Stimulated activated CD8-positive, alpha-beta memory T cell treated with anti-CD3 and anti-CD28 coated beads, Interleukin-15, amount 100 ng/mL, for 4 hours (primary cell): ENCODE measurements at places on chromosomes 4 and X.

DNA sequence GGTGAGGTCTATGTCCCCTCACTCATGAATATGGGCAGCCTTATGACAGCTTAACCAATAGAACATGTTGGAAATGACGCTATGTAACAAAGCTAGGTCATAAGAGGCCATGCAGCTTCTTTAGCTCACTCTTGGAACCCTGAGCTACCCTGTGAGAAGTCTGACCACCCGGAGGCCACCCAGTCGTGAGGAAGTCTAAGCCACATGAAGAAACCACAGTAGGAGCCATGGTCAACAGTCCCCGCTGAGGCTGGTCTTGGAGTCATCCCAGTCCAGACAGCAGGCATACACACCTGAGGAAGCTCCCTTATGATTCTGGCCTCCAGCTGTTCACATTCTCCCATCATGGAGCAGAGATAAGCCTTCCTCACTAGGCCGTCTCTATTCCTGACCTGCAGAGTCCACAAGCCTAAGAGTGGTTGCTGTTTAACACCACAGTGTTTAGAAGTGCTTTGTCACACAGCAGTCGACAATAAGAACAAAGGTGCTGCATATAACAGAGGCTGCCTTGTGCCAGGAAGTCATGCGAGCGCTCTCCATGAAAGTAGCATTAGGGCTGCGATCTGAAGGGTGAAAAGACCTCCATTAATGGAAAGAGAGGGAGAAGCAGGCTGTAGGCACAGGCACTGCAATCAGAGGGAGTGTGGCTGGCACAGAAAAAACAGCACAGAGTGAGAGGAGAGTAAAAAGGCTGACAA is 38.2 kb downstream of the TSPAN5 start:
- no peak for DNase-seq

GRCh38 chr4:93183576-93183975 is 645.0 kb upstream of the ATOH1 start:
- DNase-seq, result no peak

DNA sequence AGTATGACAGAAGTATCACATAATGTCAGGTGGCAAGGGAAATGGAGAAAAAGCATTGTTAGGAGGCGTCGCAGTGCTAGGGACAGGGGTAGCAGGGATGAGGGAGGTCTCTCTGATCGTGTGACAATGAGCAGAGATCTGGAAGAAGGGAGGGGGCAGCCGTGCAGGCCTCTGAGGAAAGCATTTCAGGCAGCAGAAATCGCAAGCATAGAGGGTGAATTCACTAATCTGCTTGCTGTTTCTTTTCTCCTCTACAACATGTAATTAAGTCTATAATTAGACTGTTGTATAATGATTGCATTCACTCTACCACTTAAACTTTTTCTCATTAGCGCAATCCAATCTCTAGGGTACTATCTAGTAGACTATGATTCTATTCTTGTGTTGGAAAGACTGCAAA is 9.1 kb downstream of the CYP4V2 start:
- no peak for DNase-seq

DNA sequence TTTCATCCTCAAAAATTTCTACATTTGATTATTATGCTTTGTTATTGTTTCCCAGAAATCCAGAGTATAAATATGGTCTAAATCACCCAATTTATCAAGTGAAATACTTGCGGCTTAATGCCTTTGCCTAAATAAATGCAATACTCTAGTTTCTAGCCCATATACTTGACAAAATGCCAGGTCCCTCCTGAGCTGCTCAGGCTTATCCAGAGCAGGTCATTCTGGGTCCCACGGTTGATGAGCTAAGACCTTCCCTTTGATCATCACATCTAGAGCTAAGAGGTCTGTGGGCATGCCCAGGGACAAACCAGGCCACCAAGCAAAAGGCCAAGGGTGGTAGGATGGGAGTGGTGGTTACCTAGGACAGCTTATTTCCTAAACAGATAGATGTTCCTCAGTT is 180.1 kb downstream of the SMIM20 start:
- no peak for DNase-seq

DNA sequence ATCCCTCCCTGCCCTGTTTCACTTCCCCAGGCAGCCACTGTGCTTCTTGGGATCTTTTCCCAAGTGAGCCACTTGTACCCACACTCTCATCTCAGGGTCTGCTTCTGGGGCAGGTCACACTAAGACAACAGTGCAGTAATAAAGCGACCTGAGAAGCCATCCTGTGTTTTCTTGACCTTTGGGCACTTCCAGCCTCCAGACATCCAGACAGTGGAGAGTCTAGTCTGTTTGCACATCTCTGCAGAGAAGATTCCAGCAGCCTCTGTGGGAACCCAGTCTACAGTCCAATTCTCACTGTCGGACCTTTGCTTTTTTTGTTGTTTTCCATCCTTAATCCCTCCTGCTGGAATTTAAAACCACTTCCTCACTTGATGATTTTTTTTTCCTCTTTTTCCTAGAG is 50.3 kb upstream of the ATP6AP2 start:
- DNase-seq, result no peak

DNA sequence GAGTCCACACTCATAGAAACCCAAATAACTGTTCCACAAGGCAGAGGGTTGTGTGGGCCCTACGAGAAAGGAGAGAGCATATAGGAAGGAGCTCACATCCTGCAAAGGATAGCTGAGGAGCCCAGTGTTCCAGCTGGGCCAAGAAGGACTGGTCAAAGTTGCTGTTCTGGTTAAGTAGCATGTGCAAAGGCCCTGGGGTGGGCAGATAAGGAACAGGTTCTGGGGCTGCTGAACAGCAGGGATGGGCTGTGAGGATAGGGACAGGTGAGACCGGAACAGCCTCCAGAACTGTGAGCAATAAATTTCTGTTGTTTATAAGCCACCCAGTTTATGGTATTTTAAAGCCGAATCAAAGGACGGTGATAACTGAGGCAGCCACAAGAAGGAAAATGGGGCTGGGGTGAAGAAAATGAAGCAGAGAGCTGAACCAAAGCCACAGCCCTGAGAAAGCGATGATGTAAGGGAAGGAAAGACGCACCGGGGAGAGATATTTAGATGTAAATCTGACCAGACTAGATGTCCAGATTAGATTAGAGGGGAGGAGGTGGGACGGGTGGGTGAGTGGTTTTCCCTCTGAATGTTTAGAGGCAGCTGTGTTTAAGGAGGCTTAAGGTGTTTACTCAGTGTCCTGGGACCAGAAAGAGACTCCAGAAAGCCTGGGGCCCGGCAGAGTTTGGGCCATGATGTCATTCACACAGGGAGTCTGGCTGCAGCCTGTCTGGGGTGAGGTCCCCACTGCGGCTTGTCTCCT is 180.8 kb upstream of the BCOR start:
- DNase-seq, result peak; percentile 37

DNA sequence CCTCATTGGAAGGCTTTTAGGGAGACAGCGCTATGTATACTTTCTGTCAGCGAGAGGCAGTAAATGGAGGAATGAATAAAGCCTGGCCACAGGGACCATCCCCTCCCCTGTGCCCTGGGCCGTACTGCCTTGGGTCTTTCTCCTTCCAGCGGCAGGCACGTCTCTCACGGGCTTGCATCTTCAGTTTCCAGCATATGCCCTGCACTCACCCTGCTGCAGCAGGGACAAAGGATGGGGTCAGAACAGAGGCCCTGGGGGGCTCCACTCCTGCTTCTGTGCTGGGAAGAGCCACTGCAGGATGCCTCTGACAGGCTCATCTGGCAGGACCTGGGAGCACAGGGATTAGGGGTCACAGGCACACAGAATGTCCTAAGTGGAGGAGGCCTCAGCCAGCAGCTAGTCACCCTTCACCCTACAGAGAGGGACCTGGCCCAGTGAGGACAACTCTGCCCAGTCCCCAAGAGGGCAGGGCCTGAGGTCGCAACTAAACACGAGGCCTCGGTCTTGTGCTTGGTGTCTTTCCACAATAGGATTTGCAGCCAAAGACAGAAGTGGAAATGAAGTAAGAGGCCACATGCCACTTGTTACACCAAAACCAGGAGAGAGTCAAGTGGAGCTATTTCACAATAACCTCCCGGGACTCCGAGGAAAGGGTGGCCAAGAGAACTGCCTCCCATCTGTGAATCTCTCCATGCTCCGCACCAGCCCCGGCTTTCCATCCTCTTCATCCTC is 150.8 kb downstream of the AFAP1 start:
- DNase-seq, result no peak

DNA sequence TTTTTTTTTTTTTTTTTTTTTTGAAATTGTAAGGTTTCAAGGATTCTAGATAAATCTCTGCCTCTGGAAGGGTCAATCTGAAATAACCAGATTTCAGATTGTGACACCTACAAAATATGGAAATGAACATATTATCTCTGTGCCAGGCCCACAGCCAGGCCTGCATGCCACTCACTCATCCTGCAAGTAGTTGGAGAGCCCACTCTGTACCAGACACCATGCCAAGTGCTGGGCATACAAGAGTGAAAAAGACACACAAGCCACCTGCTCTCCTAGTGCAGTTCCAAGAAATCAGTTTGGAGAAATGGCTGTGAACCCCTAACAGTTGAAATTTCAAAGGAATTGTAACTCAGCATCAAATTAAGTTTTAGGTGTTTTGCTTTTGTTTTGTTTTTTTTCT is 145.9 kb upstream of the NOCT start:
- DNase-seq, result no peak

DNA sequence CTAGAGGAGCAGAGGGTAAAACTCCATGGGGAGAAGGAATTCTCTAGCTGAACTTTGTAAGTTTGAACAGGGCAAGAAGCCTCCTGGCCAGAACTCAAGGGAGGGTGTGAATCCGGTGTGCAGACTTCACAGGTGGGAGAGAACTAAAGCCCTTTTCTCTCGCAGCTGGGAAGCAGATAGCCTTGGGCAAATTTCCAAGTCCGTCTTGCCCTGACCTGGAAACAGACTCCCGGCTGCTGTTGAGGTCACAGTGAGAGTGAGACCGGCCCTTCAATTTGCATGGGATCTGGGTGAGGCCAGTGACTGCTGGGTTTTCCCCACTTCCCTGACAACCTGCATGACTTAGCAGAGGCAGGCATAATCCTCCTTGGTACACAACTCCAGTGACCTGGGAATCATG is 94.5 kb upstream of the ZNF827 start:
- DNase-seq, result no peak

- no peak for DNase-seq
These were observed 8.0 kb downstream of the KLF3 start for GRCh38 chr4:38672074-38672396.

DNA sequence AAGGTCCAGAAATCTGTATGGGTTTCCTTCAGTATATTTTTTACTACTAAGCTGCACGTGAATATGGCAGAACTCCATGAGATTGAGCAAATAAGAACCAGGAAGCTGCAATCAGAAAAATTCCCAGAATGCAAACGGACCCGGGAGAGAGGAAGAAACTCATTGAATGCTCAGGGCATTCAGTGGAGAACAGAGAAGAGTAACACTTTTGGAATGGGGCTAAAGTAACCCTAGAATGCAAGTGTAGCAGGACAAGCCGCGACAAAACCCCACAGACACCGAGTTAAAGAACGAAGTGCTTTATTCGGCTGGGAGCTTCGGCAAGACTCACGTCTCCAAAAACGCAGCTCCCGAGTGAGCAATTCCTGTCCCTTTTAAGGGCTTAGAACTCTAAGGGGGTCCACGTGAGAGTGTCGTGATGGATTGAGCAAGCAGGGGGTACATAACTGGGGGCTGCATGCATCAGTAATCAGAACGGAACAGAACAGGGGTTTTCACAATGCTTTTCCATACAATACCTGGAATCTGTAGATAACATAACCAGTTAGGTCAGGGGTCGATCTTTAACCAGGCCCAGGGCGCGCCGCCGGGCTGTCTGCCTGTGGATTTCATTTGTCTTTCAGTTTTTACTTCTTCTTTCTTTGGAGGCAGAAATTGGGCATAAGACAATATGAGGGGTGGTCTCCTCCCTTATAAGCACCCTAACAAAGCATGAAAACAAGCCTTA is 56.4 kb downstream of the RAB28 start:
- DNase-seq, result no peak

GRCh38 chr4:40283968-40284367 is 51.2 kb upstream of the CHRNA9 start:
- peak; percentile 87 for DNase-seq

DNA sequence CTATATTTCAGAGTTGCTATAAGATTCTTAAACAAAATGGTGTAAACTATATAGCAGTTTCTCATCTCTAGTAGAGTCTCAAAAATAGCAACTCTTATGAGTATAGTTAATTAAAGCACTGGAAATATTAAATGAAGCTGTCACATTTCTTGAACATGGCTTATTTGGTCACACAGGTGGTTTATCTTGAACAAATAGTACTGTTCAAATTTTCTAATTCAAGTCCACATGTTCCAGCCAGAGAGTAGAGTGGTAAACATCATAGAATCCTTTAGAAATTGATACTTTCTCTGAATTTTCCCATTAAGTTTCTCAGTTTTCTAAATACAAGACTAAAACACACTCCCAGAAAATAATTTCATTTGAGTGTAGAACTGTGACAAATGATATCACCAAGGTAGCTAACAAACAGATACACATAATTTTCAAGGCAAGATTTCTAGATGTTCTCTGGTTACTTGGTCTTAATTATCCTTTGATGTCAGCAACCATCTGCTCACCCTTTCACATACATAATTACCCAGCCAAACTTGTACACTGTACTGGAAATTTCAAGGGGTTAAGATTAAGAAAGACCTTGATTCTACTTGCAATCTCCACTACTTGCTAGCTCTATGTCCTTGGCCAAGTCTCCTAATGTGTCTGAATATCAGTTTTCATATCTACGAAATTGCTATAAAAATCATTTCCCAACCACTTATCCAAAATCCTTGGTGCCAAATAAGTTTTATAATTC is 24.3 kb upstream of the PAK3 start:
- no peak for DNase-seq

DNA sequence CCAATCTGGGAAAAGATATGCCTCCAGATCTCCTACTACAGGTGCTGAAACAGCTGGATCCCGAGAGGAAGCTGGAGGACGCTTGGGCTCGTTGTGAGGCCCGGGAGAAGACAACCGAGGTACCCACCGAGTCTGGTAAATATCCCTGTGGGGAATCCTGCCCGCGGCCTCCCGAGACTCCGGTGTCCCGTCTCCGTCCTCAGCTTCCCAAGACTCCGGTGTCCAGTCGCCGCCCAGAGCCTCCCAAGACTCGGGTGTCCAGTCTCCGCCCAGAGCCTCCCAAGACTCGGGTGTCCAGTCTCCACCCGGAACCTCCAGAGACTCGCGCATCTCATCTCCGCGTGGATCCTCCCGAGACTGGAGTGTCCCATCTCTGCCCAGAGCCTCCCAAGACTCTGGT is 639 bp downstream of the FAM47B start:
- DNase-seq, result no peak

- no peak for DNase-seq
These were observed 7.8 kb downstream of the TAFAZZIN start for GRCh38 chrX:154419189-154419588.

DNA sequence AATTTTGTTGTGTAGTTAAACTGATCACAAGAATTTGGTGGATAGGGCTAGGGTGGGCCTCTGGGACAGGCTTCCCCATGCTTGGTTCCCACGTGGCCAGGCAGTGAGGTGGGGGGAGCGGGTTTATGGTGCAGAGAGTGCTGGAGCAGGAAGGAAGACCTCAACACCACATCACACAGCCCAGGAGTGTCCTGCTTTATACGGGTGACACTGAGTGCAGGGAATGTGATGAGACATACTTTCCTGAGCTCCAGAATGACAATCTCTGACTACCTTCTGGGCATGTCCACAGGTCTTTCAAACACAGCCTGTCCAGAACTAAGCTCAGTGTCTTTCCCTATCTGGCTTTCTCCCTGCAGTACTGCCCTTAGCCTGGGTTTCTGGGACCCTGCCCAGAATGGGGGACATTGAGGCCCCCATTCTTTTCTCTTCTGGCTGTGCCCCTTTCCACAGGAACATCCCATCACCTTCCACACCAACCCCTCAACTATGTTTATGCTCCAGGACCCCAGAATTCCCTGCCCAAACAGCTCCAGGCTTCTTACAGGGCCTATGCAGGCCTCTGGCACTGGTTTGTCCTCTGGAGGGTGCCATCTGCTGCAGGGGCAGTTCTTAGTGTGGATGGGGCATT is 36.5 kb upstream of the RASL11B start:
- no peak for DNase-seq
